AG09309 (cell line): ENCODE measurements at places on chromosomes 6 and 20.
A peak's percentile ranks its signal among the peaks of the same experiment; 100 is the strongest.

GRCh38 chr20:1883986-1884385 lies 11.2 kb upstream of the SIRPA start:
- no peak for DNase-seq

- no peak for DNase-seq
Observed at GRCh38 chr20:5085380-5085779, 34.4 kb downstream of the PCNA start.

DNA sequence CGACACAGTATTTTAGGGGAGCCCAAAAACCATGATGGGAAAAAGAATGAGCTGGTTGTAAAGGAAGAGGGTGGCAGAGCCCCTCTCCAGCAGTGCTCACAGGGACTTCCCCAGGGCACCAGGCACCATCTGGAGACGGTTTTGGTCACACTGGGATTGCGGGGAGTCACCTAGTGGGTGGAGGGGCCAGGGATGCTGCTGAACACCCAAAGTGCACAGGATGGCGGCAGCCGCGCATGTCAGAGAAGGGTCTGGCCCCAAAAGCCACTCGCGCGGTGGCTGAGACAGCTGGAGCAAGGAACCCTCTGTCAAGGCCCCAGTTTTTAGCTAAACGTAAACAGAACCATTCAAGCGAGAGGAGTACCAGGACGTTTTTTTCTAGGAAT lies 10.8 kb downstream of the CTSZ start:
- DNase-seq, result no peak

DNA sequence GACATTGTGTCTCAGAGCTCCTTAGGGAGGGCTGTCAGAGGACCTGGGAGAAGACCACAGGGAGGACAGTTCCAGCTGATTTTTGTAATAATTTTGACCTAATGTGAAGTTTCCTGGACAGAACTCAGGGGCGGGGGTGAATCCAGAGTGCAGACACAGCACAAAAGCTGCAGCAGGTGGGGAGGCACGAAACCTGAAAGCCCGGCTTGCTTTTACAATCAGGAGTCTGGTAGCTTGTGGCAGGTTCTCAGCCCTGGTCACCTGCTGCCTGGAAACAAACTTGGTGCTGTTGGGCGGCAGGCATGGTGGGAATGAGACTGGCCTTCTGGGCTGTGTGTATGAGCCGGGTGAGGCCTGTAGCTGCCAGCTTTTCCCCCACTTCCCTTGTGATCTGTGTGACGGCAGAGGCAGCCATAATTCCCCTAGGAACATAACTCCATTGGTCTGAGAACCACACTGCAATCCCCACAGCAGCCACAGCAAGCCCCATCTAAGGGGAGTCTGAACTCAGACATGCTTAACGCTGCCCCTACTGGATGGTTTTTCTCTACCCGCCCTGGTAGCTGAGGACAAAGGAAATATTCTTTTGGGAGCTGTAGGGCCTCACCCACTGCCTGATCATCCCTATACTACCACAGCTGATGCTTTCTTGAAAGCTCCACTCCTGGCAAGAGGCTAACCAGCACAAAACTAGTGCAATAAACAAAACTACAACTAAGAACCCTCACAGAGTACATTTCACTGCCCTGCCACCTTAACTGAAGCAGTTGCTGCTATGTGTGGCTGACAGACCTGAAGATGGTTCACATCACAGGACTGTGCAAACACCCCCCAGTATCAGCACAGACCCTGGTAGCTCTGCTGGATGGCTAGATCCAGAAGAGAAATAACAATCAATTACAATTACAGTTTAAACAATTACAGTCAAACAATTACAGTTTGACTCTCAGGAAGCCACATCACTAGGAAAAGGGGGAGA lies 1055.1 kb upstream of the GJE1 start:
- DNase-seq, result no peak

DNA sequence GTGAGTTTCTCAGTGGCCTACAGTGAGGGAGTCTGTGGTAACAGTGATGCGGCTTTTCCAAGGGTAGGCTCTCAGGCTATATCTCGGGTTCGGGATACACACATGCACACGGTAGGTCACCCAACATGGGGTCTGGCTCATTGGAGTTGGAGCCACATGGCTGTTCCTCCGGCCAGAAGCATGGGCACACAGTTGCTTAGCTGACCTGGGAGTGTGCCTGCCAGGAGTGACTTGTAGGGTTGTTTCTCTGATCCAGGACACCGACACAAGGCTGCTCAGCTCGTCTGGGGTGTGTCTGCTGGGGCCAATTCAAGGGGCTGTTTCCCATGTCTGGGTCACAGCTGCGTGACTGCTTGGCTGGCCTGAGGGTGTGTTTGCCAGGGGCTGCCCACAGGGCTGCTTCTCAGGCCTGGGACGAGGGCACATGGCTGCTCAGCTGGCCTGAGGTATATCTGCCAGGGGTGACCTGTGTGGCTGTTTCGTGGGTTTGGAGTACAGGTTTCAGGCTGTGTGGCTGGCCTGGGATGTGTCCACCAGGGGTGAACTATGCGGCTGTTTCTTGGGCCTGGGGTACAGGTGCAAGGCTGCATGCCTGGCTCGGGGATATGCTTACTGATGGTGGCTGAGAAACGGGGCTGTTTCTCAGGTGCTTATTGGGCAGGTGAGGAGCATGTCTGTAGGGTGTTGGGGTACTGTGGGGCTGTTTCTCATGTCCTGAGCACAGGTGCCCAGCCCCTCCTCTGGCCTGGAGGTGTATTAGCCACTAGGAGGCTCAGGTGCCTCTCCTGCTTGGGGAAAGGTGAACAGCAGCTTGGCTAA lies 15.2 kb downstream of the KIF25 start:
- DNase-seq, result no peak

- DNase-seq, result no peak
Observed at GRCh38 chr6:130889423-130889822, 62.2 kb downstream of the SMLR1 start.

DNA sequence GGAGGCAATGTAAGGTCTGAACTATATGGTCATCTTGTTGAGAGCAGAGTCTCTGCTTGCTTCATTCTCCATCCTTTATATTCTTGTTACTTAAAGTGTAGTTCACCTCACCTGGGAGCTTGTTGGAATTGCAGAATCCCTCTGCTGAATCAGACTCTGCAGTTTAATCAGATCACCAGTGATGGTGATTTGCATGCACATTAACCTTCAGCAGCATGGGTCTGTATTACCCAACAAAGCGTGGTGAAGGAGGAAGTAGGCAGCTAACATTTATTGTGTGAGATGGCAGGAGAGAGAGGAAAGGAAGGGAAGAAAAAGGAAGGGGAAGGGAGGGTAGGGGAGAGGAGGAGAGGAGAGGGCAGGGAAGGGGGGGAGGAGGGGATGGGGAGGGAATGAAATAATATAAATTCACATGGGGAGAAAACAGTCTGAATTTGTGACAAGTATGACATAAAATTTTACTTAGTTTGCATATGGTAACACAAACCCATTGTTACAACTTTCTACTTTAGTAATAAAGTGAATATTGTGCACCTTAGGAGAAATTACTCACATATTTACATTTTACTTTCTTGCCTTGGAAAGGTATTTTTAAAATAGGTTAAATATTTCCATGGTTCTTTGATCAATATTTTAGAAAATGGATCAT lies 740.7 kb downstream of the DHX35 start:
- DNase-seq, result no peak

DNA sequence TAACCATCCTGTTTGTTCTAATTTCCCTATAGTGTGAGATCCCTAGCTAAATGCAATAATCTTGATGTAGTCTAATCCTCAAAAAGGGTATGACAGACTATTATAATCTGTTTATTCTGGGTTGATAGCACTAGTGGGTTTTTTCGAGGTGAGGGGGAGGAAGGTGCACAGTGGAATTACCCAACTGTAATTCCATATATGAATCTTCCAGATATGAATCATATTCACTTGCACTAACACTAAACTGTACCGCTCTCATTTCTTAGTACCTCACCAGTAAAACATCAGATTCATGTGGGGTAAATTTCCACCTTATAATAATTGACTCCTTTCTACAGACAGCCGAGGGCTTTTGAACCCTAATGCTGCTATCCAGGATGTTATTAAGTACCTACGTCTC lies 16.5 kb downstream of the NCOA7 start:
- no peak for DNase-seq

DNA sequence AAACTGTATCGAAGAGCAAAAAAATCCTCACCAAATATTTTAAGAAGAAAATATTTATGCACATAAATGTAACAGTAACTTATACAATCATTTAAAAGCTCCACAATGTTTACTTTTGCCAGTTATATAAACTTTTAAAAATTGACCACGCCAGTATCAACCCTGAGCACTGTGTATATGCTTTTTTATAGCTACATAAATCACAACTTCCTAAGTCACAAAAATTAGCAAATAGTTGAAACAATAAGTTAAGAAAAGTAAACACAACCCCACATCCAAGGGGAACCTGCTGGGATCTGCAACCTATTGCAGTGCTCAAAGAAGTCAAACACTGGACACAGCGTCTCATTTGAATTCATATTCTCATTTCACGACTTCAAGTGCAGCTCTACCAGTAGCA lies 89.8 kb upstream of the DST start:
- no peak for DNase-seq

DNA sequence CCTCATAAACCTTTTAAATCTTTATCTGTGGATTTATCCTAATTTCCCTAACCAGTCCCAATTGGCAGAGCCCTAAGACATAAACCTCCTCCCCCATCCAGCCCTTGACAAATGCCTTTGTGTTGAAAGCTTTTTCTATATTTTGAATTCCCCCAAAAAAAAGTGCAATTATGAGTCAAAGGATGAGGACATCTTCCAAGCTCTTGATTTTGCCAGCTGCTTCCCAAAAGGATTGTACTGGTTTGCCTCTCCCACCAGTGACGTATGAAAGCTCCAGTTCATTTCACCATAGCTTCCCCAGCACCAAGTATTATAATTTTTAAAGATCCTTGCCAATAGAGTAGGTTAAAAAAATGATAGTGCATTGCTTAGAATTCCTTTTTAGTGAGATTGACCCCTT lies 38.9 kb downstream of the SIRPA start:
- DNase-seq, result peak; percentile 88

- DNase-seq, result no peak
Observed at GRCh38 chr6:19934996-19935591, 97.9 kb downstream of the ID4 start.

- no peak for DNase-seq
Observed at GRCh38 chr6:35919085-35919826, 1.6 kb downstream of the SRPK1 start.

- DNase-seq, result no peak
Observed at GRCh38 chr6:10266061-10266460, 148.8 kb downstream of the TFAP2A start.

GRCh38 chr6:121770943-121771342 lies 335.5 kb downstream of the GJA1 start:
- DNase-seq, result no peak

- DNase-seq, result peak; percentile 62
Observed at GRCh38 chr6:100504786-100505737, 40.3 kb upstream of the SIM1 start.

GRCh38 chr6:142944124-142945048 lies 590 bp downstream of the HIVEP2 start:
- peak; percentile 75 for DNase-seq

DNA sequence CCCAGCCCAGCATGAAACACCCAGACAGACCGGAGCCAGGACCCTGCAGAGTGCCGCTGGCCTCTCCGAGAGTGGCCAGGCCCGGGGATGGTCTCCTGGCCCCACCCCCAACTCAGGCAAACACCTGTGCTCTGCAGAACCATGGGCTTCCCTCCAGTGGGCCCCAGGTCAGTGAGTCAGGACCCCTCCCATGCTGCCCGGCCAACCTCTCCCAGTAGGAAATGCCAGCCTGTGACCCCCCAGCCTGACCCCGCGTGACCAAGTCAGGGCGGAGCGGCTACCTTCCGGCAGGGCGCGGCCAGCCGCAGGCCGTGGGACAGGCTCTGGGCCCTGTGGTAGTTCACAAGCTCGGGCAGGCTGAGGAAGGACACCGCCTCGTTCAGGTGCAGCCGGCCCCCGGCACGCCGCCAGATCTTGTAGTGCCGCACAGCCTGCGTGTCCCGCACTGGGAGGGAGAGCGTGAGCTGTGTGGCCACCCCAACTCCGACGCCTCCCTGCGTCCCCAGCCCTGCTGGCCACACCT lies 3.2 kb downstream of the PTK6 start:
- no peak for DNase-seq

- no peak for DNase-seq
Observed at GRCh38 chr20:33570743-33571142, 80.8 kb downstream of the CBFA2T2 start.

GRCh38 chr20:51118216-51118615 lies 95.3 kb upstream of the KCNG1 start:
- no peak for DNase-seq

DNA sequence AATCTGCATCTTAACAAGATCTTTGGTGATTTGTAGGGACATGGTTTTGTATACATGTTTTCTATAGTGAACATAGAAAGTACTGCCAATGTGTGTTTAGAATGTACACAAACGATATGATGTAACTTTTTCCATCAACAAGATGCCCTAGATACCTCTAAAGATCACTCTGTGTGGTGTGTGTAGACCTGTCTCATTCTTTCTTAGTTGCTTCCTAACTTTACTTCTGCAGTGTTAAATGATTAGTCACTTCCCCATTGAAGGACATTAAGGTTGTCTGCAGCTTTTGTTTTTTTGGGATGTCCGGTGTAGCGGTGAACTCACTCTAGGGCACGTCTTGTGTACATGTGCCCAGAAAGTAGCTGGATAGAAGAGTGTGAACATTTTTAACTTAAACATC lies 35.9 kb downstream of the CDYL start:
- no peak for DNase-seq

DNA sequence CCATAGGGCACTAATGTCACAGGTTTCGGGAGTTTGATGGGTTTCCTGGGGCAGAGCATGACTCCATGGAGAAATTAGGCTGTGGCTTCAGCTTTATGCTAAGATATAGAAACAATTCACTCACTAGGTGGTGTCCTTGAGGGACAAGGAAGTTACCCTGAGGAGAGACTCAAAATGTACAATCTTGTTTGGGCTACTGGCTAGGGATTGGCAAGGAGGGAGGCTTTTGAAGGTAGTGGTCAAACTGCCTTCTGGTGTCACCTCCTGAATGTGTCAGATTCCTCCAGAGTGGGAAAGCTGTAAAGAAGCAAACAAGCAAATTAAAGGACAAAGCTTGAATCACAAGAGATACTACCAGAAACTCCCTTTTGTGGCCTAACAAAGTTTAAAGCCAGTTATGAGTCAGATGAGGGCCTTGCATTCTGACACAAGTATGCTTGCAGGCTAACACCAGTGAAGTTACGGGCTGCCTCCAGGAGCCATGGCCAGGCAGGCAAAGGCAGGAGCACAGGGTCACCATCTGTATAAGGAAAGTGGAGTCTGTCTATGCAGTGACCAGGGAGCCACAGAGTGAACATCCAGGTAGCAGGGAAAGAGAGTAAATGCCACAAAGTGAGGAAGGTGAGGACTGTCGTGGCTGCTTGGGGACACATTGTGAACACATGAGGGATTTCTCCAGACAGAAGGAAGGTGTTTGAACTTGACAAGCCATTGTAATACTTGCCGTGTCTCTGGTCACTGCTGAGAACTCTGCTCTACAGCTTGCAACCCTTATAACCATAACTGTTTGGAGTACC lies 107.7 kb upstream of the DTNBP1 start:
- DNase-seq, result peak; percentile 11

- no peak for DNase-seq
Observed at GRCh38 chr20:53047203-53047602, 75.0 kb downstream of the TSHZ2 start.

GRCh38 chr6:142045380-142046278 lies 87.1 kb upstream of the GJE1 start:
- peak; percentile 51 for DNase-seq

- no peak for DNase-seq
Observed at GRCh38 chr6:82074556-82074955, 173.0 kb downstream of the IBTK start.

- DNase-seq, result no peak
Observed at GRCh38 chr6:32865724-32866443, 11.9 kb downstream of the PSMB9 start.

- DNase-seq, result no peak
Observed at GRCh38 chr6:79862711-79863110, 84.6 kb downstream of the ELOVL4 start.
